ENCODE measurements at places on chromosomes 3 and 15.

- H3K27me3 ChIP-seq = no peaks in the 10 kb centered on the region
- H3K4me1 ChIP-seq = no peaks in the 10 kb centered on the region
- no peaks in the 10 kb centered on the region for H3K36me3 ChIP-seq
- no peak overlapping the region for H3K27ac ChIP-seq
- DNase-seq = no peak
- H3K4me3 ChIP-seq = no peak overlapping the region
Measured at GRCh38 chr3:3560591-3561311, 238.5 kb upstream of the LRRN1 start.

GRCh38 chr3:138440596-138440995, 6.2 kb downstream of the ESYT3 start:
- H3K4me1 ChIP-seq = peaks cover 2% of the 10 kb centered on the region
- no peak overlapping the region for H3K27ac ChIP-seq
- H3K36me3 ChIP-seq = no peaks in the 10 kb centered on the region
- H3K27me3 ChIP-seq = peaks cover 9% of the 10 kb centered on the region
- no peak overlapping the region for H3K4me3 ChIP-seq

- DNase-seq = no peak
- peaks cover 5% of the 10 kb centered on the region for H3K4me1 ChIP-seq
- H3K36me3 ChIP-seq = no peaks in the 10 kb centered on the region
- H3K27ac ChIP-seq = no peak overlapping the region
Measured at GRCh38 chr15:94230431-94230882, 904 bp upstream of the MCTP2 start.

DNA sequence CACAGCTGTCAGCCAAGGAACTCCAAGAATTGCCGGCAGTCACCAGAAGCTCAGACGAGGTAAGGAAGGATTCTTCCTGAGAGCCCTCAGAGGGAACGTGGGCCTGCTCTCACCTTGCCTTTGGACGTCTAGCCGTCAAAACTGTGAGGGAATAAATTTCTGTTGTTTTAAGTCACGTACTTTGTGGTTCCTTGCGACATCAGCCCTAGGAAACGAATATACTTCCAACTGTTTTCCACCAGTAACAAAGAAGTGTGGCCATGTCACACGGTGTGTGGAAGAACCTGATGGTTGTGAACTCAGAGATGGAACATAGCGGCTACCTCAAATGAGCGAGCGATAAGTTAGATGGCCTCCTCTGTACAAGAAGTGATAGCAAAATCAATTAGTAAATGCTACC, 41.0 kb upstream of the B3GNT5 start:
- H3K4me3 ChIP-seq = no peak overlapping the region
- H3K4me1 ChIP-seq = no peaks in the 10 kb centered on the region
- H3K27ac ChIP-seq = no peak overlapping the region
- no peaks in the 10 kb centered on the region for H3K27me3 ChIP-seq
- DNase-seq = no peak

DNA sequence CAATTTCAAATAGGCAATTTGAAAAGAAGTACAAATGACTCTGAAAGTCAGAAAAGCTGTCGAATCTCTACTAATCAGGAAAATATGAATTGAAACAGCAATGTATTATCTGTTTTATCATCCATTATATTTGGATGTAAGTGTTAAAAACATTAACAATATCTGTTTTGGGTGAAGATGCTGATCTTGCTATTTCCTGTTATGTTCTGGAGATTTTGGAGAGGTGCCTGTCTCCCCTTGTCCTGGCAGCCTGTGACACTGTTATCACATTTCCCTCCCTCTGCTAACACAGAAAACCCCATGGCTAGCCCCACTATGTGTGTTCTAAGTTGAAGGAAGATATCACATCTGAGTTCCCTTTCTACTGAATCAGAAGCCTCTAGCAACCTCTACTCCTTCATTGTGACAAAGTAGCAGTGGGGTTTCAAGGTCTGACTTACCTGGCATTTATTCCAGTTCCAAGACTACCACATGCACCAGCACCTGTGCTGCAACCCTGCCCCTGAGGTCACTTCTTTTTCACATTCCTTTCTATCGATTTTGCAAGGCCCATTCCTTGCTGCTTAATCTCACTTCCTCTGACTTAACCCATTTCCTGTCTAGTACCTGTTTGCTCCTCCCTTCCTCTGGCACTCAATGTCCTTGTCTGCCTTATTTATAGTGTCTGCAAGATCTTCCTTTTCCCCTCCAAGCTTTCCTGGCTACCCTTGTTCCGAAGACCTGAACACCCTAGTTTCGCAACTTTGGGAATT, 95.5 kb upstream of the COL8A1 start:
- no peak for DNase-seq
- H3K4me1 ChIP-seq = no peaks in the 10 kb centered on the region
- no peak overlapping the region for H3K27ac ChIP-seq
- H3K27me3 ChIP-seq = no peaks in the 10 kb centered on the region
- no peak overlapping the region for H3K4me3 ChIP-seq
- no peaks in the 10 kb centered on the region for H3K36me3 ChIP-seq

DNA sequence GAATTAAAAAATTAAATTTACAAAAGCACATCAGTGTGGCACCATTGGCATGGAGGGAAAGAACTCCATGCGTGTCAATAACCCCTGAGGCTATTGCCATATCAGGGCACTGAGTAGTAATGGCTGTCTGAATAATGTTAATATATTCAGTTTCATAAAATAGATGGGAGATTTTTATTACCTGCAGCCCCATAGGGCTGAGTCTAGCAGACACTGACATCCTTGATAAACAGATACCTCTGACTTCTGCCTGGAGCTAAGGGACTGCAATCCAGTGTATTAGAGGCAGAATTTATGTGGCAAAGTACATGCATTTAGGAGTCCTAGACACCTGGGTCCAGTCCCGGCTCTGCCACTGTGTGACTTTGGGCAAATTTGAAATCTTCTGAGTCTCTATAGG, 38.8 kb upstream of the SV2B start:
- no peaks in the 10 kb centered on the region for H3K4me1 ChIP-seq
- H3K27ac ChIP-seq = no peak overlapping the region
- DNase-seq = no peak
- no peak overlapping the region for H3K4me3 ChIP-seq

- H3K4me1 ChIP-seq = no peaks in the 10 kb centered on the region
- no peak overlapping the region for H3K27ac ChIP-seq
- DNase-seq = no peak
- H3K4me3 ChIP-seq = no peak overlapping the region
Measured at GRCh38 chr3:31499281-31499680, 33.4 kb upstream of the STT3B start.

GRCh38 chr15:72579814-72580213, 74.7 kb upstream of the GOLGA6B start:
- H3K4me3 ChIP-seq = no peak overlapping the region
- no peaks in the 10 kb centered on the region for H3K27me3 ChIP-seq
- no peak overlapping the region for H3K27ac ChIP-seq
- no peak for DNase-seq

- no peaks in the 10 kb centered on the region for H3K36me3 ChIP-seq
- DNase-seq = no peak
- no peak overlapping the region for H3K27ac ChIP-seq
- H3K4me3 ChIP-seq = no peak overlapping the region
- H3K4me1 ChIP-seq = peaks cover 11% of the 10 kb centered on the region
Measured at GRCh38 chr3:32422943-32423342, 31.3 kb downstream of the CMTM7 start.

GRCh38 chr3:115246461-115247020, 99.5 kb upstream of the ZBTB20 start:
- DNase-seq = no peak
- no peak overlapping the region for H3K4me3 ChIP-seq
- no peak overlapping the region for H3K27ac ChIP-seq
- no peaks in the 10 kb centered on the region for H3K4me1 ChIP-seq
- H3K27me3 ChIP-seq = no peaks in the 10 kb centered on the region
- H3K36me3 ChIP-seq = no peaks in the 10 kb centered on the region

DNA sequence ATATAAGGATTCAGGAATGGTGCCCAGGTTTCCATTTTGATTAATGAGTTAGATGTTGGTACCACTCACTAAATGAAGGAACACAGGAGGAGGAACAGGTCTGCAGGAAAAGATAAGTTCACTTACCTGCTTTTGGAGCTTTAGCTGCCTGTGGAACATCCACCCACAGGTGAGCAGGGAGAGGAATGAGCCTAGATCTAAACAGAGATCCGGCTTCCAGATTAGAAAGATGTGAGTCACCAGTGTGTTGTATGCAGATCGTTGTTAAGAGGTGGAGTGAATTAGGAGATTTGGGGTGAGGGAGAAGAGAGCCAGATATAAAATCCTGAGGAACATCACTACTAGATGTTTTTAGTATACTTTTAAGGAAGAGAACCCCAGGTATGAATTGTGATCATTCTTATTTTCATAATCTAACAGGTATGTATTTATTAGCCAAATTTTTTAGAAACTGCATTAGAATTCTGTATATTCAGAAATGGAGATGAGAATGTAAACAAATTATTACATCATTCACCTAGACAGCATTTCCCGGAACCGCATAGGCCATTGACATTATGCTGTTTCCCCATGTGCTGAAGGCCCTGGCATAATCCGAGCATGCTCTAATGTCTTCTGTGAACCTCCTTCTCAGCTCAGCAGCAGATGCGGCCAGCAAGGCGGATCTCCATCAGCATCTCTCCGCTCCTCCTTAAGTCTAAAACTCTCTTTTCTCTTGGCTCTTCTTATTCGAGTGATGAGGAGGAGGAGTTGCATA, 118.2 kb downstream of the KLHL25 start:
- H3K36me3 ChIP-seq = peaks cover 3% of the 10 kb centered on the region
- no peak overlapping the region for H3K4me3 ChIP-seq
- no peak overlapping the region for H3K27ac ChIP-seq
- H3K4me1 ChIP-seq = no peaks in the 10 kb centered on the region
- DNase-seq = no peak

GRCh38 chr3:149964291-149964690, 6.4 kb downstream of the PFN2 start:
- H3K27ac ChIP-seq = no peak overlapping the region
- no peak overlapping the region for H3K4me3 ChIP-seq
- H3K27me3 ChIP-seq = no peaks in the 10 kb centered on the region

GRCh38 chr15:92184142-92184541, 209.5 kb upstream of the ST8SIA2 start:
- H3K4me3 ChIP-seq = no peak overlapping the region
- H3K36me3 ChIP-seq = no peaks in the 10 kb centered on the region
- H3K27ac ChIP-seq = no peak overlapping the region

DNA sequence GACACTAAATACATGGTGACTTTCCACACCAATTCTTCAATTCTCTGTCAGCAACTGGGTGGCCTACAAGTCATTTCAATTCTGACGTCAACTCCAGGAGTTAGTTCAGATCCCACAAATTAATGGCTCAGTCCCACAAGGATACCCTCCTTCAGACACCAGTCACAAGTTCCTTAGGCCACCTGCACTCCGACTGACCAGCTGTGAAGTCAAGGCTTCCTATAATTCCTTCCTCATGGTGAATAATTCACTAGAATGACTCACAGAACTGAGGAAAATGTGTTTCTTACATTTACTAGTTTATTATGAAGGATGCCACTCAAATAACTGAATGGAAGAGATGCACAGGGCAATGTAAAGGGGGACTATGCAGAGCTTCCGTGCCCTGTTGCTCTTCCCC, 6.3 kb upstream of the PIAS1 start:
- no peaks in the 10 kb centered on the region for H3K27me3 ChIP-seq
- no peak overlapping the region for H3K4me3 ChIP-seq
- H3K4me1 ChIP-seq = no peaks in the 10 kb centered on the region
- DNase-seq = no peak
- no peaks in the 10 kb centered on the region for H3K36me3 ChIP-seq

GRCh38 chr3:38724392-38724736, 74.9 kb upstream of the SCN5A start:
- peaks cover 7% of the 10 kb centered on the region for H3K4me1 ChIP-seq
- no peaks in the 10 kb centered on the region for H3K27me3 ChIP-seq
- no peaks in the 10 kb centered on the region for H3K36me3 ChIP-seq
- DNase-seq = no peak
- no peak overlapping the region for H3K4me3 ChIP-seq

- H3K36me3 ChIP-seq = no peaks in the 10 kb centered on the region
- H3K27me3 ChIP-seq = no peaks in the 10 kb centered on the region
- no peak overlapping the region for H3K4me3 ChIP-seq
Measured at GRCh38 chr3:122975163-122975923, 52.2 kb downstream of the SEMA5B start.

Measured in H1 (cell line).